ENCODE measurements at places on chromosomes 6 and 20.

GRCh38 chr6:149967591-149967990 lies 3.8 kb downstream of the ULBP1 start:
- no peak for DNase-seq

GRCh38 chr6:134394208-134394607 lies 76.3 kb upstream of the SGK1 start:
- no peak for DNase-seq

GRCh38 chr20:56945057-56945456 lies 316.0 kb downstream of the TFAP2C start:
- no peak for DNase-seq

GRCh38 chr20:59082077-59082740 lies 39.6 kb upstream of the PRELID3B start:
- DNase-seq = peak; percentile 56

- DNase-seq = no peak
These were observed 148.5 kb upstream of the DEFB112 start for GRCh38 chr6:50198245-50198644.

- no peak for DNase-seq
These were observed 19.4 kb downstream of the SYNDIG1 start for GRCh38 chr20:24488800-24489175.

GRCh38 chr6:74941424-74941823 lies 264.4 kb downstream of the COL12A1 start:
- DNase-seq = no peak

- DNase-seq = no peak
These were observed 38.8 kb downstream of the PPARD start for GRCh38 chr6:35381132-35381531.

- DNase-seq = no peak
These were observed 232.3 kb upstream of the DTNBP1 start for GRCh38 chr6:15894973-15895725.

- DNase-seq = peak; percentile 61
These were observed 2.8 kb upstream of the DIDO1 start for GRCh38 chr20:62929051-62929538.

DNA sequence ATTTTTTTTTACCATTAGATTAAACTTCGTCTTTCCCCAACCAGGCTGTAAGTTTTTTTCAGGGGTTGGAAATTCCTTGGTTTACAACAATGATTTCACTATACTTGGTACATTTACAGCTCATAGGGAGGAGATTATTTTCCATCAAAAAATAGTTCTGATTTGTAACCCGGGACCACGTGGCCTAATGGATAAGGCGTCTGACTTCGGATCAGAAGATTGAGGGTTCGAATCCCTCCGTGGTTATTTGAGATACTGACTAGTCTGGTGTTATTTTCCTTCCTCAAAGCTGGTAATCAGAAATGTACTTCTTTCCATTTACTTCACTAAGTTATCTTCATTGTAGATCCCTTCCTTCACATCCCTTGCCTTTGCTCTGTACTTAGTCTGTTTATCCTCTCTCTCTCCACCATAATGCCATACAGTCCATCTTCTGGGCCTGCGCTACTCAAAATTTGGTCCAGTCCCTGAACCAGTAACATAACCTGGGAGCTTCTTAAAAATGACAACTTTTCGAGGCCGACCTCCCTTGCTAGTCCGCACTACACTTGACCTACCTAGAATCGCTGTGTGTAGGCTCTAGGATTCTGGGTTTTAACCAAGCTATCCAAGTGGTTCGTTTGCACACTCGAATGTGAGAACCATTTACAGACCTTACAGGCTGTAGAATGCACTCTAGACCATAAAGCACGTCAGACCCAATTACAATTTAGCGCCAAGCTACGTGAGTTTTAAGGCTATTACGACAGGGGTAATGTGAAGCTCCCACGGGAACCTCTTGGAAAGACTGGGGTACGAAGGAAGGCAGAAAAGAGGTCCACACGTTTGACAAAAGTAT lies 42.1 kb upstream of the BTN3A2 start:
- peak; percentile 95 for DNase-seq

DNA sequence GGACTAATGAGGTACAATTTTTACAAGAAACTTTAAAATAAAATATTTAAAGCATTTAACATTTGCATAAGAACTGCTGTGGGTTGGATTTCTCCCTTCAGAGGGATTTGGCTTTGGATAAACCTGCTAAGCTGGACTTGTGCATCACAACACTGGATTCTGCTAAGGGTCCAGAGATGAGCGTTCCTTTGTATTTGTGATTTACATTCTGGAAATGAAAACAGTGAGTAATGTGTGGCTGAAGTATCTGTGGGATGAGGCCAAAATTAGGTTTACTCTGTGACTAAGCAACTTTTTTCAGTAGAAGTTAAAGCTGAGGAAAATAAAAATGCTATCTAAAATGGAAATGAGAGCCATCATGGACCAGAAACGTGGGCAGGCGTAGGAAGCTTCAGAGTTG lies 494.3 kb downstream of the EPM2A start:
- peak; percentile 67 for DNase-seq

DNA sequence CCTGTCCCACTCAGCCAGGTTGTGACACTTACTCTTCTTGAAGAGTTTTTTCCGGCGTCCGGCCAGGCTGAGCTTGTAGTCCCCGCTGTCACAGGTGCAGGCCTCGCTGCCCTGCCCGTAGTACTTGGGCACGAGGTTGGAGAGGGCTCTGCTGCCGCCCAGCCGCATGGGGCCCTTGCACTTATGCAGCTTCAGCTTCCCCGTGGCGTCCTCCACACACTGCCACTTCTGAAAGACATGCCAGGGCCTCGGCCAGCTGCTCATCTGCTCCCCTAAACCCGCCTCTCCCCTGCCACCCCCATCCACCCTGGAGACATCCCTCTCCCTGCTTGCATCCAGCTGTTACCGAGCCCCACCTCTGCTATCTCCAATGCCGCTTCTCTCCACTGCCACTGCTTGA lies 113.1 kb downstream of the SULF2 start:
- no peak for DNase-seq

- DNase-seq = no peak
These were observed 31.3 kb upstream of the ZFAND3 start for GRCh38 chr6:37788259-37788658.

DNA sequence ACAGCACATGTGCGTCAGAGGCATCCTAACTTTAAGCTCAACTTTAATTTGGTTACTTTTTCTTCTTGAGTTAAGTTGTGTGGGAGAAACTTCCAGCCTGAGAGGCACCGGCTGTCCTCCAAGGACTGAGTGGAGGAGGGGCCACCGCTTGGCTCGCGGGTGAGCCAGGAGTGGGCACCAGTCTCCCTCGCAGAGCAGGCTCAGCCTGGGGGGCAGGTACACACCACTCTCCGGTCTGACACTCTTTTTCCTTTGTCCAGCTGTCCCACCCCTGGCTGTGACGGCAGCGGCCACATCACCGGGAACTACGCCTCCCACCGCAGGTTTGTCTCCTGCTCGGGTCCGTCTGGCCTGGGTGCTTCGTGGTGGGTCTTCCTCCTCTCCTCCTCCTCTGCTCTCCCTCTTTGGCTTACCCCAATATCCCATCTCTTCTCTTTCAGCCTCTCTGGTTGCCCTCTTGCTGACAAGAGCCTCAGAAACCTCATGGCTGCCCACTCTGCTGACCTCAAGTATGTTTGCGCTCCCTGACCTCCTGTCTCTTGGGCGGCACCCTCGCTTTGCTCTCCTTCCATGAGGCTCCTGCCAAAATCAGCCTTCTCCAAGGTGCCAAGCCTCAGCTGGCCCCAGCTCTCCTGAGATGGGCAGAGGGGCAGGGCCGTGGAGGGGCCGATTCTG lies 32.6 kb upstream of the PCMTD2 start:
- DNase-seq = no peak

GRCh38 chr20:16005021-16005914 lies 568.0 kb downstream of the KIF16B start:
- DNase-seq = no peak

GRCh38 chr6:138989098-138989983 lies 1.3 kb upstream of the REPS1 start:
- DNase-seq = no peak

- no peak for DNase-seq
These were observed 94.3 kb downstream of the INSM1 start for GRCh38 chr20:20462185-20462584.

GRCh38 chr6:75296811-75297779 lies 12.5 kb upstream of the TMEM30A start:
- DNase-seq = peak; percentile 66

DNA sequence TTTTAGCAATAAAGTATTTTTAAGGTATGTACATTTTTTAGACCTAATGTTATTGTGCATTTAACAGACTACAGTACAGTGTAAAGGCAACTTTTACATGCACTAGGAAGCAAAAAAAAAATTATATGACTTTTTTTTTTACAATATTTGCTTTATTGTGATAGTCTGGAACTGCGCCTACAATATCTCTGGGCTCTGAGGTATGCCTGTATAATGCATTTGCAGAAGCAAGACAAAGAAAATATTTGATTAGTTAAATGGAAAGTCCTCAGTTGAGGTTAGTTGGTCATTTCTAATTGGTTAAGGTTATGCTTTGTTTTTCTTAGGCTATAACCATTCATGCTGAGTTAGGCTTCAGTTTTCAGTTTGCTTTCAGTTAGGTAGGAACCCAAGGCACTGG lies 46.9 kb upstream of the SMAP1 start:
- DNase-seq = no peak

GRCh38 chr20:43940518-43941225 lies 26.0 kb downstream of the TOX2 start:
- DNase-seq = no peak

DNA sequence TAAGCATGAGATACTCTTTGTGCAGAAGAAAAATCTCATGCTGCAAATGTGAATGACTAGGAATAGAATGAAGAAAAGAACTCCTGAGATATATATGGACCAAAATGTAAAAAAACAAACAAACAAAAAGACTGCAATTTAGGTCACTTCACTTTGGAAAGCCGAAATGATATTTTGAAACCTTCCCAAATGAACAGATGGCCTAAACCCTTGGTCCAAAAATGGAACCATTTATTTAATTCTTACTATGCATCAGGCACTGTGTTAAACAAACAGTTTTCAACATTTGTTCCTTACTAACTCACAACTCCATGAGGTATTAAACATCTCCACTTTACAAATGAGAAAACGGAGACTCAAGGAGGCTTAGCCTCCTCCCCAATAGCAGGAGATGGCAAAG lies 107.5 kb downstream of the VIP start:
- DNase-seq = no peak

DNA sequence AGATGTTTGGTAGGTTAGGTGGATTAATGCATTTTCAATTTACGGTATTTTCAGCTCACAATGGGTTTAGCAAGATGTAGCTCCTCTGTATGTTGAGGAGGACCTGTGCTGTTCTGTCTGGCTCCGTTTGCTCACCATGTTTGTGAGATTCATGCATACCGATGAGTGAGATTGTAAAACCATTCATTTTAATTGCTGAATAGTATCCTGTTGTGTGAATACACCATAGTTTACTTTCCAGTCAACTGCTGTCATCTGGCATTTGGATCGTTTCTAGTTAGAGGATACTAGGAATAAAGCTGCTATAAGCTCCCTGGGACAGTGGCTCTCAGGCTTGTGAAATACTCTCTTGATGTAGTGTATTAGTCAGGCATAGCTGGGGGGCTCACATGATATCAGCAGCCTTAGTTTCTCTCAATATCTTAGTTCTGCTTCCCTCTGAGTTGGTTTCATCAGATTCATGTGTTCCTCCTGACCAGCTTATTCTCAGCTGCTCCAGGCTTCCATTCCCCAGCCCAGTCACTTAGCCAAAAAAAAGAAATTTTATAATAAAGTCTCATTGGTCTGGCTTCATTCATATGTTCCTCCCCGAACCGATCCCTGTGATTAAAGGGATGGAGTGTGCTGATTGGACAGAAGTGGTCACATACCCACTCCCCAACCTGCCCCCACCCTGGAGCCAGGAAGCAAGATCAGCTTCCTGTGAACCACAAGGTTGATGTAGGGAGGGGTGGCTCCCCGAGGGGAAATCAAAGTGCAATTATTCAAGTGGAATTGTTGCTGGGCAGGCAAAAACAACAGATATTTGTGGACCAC lies 10.9 kb upstream of the B4GALT5 start:
- DNase-seq = peak; percentile 47

- no peak for DNase-seq
These were observed 13.3 kb upstream of the KCNK15 start for GRCh38 chr20:44732327-44732726.

- no peak for DNase-seq
These were observed 151.6 kb downstream of the EPM2A start for GRCh38 chr6:145583753-145584152.

GRCh38 chr6:147201885-147202515 lies 2.2 kb upstream of the STXBP5 start:
- peak; percentile 42 for DNase-seq

DNA sequence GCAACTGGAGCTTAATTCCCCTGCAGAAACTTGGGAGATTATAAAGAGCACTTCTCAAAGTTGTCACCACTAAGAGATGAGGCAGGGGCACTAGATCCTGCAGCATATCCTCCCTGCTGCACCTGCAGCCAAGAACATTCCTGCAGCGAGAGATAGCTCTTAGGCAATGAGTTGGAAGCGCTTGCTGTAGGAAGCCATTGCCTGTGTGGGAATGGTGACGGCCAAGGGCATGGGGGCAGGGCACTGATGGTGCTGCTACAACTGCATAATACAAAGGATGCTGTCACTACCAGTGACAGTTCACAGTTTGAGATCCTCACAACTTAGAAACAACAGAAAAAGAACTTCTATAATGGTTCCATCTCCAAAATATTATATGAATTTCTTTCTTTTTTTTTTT lies 89.9 kb downstream of the CDS2 start:
- no peak for DNase-seq

GRCh38 chr6:42042108-42042507 lies 8.2 kb upstream of the TAF8 start:
- DNase-seq = no peak

- DNase-seq = no peak
These were observed 3.2 kb downstream of the SULF2 start for GRCh38 chr20:47782076-47782475.

- DNase-seq = no peak
These were observed 34.8 kb downstream of the SH3BGRL2 start for GRCh38 chr6:79665725-79666551.

DNA sequence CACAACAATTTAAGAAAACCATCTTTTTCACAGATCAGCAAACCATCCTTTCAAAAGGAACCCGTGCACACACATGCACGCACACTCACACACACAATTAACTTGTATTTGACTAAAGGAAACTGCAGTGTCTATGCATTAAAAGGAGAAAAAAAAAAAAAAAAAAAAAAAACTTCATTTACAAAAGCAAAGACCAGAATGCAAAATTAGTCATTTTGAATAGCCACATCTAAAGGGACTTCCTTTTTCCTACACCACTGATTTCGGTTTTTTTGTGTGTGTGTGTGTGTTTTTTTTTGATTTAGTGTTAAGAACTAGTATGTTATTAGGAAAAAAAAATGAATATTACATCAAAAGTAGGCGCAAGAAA lies 6.3 kb downstream of the ZMYND8 start:
- DNase-seq = no peak

GRCh38 chr6:147211349-147211748 lies 7.1 kb downstream of the STXBP5 start:
- DNase-seq = no peak

GRCh38 chr6:38973178-38974057 lies 75.2 kb upstream of the GLP1R start:
- DNase-seq = peak; percentile 38

Data from fibroblast of skin of abdomen (primary cell).